ENCODE measurements at places on chromosomes 12 and 14. TPM values are rescaled to one million over a fixed set of nuclear protein-coding genes. Genes with fewer than 3 reads are reported as not detected.

DNA sequence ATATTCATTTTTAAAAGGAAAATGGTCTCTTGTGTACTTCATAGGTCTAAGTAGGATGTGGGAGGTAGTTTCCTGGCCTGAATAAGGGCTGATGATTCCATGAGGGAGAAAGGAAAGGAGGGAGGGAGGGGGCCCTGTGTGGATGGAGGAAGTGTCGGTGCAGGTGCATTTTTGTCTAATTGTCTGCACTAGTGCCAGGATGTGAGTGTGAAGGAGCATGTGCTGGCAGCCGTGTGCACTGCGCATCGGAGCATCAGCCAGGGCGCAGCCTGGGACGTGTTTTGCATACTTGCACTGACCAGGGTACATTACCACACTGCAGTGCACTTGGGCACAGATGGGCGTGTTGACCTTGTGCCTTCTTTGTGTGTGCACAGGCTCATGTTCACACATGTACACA lies 29.2 kb downstream of the SMUG1 start:
- no peak for DNase-seq

- peak; percentile 88 for DNase-seq
Observed at GRCh38 chr12:105235732-105236476, at the start of gene APPL2. Gene APPL2, minus strand, starts transcription at chr12:105236174. Its CDS starts 162 bp downstream, at chr12:105236012.

- DNase-seq, result no peak
Observed at GRCh38 chr14:61139006-61139599, 142.0 kb downstream of the TMEM30B start.

DNA sequence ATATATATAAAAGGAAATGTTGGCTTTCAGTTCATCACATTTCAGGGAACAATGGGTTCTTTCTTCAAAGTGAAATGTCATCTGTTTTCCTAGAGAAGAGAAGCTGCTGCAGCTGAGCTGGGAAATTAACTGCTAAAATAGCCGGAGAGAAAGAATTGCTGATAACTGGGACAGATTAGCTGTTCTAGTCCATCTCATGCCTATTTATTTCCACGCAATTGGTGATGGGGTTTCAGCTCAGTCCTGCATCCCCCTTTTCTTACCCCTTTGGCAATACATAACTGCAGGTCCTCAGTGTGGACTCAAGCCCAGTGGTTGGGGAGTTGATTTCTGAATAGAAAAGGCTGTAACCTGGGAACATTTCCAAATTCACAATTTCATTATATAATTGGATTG lies 436.9 kb upstream of the TMEM132C start:
- DNase-seq, result no peak

GRCh38 chr14:102885737-102886447 lies 36.6 kb upstream of the AMN start:
- DNase-seq, result no peak

DNA sequence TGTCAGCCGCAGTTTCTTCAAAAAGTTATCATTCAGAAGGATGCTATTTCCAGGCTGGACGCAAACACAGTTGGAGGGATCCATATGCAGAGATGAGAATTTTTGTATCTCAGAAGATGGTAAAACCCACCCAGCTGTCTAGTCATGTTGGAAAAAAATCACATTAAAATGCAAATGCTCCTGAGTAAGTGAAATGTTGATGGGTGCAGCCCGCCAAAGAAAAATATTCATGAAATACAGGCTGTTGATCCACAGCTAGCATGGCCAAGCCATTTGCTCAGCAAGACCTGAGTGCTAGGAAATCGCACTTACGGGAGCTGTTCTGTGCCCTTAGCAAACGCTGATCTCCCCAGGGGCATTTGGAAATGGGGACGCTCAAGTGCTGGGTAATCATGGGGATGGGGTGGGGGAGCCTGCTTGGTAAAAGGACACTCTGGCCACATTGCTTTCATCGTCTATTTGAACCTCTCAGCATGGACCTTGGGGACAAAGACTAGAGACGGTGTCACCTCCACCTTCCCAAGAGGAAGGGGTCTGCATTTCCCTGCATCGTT lies 25.7 kb downstream of the TUNAR start:
- no peak for DNase-seq

Gene TAS2R42
- not detected for total RNA-seq

Gene RNASE3
- total RNA-seq, result 3.0 TPM

Gene OVCH1
- not detected for total RNA-seq

GRCh38 chr12:115975411-115975810 lies 302.1 kb downstream of the MED13L start:
- no peak for DNase-seq

DNA sequence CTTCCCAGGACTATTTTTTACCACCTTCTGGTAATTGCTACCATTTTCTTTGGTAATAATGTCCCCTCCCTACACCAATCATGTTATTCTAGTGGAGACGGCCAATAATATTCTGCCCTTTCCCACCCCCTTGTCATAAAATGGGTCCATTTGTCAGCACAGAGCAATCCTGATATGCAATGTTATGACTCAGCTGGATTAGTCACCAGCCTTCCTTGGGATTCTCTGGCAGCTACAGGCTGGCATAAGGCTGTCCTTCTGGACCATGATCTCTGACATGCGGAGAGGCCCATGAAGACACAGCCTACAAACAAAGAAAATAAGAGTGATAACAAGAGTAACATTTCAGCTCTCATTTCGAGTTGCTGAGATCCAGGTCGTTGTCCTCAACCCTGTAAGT lies 222.0 kb upstream of the CPNE8 start:
- DNase-seq, result no peak

Gene ESPL1
- 1.3 TPM for total RNA-seq

Gene KCNC2
- not detected for total RNA-seq

DNA sequence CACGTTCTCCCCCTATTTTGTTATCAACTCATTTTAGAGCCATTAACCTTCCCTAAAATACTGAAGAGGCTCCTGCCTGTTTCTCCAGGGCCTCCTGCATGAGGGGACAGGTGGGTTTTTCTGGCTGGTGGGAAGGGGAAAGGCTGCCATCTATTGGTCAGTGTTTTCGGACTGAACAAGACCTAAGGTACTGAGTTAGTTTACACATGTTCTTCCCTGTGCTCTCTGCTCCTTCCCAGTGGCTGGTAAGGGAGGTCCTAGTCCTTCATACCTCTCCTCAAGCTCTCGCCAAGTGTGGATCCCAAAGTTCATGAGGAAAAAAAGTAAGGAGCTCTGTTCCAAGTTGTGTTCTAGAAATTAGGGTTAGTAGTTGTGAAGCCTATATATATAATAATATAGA lies 357.5 kb downstream of the FSCB start:
- DNase-seq, result peak; percentile 17

Gene AQP6
- under 0.01 TPM for total RNA-seq

Gene SLC4A8
- total RNA-seq, result 5.1 TPM

DNA sequence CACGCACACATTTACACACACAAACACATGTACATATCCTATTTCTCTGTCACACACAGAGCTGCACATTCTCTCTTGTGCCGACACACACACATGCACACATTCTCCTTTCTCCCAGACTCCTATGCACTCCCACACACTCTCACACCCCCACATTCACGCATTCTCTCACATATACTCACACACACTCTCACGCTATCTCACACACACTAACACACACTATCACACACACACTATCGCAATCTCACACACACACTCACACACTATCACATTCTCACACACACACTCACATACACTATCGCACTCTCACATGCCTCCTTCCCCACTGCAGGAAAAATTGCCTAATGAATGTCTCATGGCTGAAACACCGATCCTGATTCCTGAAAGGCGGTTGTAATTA lies 450.7 kb downstream of the AACS start:
- no peak for DNase-seq

DNA sequence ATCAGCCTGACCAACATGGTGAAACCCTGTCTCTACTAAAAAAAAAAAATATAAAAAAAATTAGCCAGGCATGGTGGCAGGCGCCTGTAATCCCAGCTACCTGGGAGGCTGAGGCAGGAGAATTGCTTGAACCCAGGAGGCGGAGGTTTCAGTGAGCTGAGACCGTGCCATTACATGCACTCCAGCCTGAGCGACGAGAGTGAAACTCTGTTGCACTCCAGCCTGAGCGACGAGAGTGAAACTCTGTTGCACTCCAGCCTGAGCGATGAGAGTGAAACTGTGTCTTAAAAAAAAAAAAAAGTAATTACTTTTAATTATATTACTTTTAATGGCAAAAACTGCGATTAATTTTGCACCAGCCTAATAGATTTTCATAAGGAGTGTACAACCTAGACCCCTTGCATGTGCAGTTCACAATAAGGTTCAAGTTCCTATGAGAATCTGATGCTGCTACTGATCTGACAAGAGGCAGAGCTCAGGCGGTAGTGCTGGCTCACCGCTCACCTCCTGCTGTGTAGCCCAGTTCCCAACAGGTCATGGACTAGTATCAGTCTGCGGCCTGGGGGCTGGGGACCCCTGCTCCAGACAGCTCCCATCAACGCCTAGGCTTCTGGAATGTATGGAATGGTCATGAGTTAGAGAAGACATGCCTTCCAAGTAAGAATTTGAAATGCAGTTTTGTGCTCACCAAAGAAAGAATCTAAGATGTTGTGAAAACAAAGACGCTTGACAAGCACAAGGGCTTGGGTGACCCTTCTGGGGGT lies 10.1 kb downstream of the LTB4R start:
- DNase-seq, result no peak

DNA sequence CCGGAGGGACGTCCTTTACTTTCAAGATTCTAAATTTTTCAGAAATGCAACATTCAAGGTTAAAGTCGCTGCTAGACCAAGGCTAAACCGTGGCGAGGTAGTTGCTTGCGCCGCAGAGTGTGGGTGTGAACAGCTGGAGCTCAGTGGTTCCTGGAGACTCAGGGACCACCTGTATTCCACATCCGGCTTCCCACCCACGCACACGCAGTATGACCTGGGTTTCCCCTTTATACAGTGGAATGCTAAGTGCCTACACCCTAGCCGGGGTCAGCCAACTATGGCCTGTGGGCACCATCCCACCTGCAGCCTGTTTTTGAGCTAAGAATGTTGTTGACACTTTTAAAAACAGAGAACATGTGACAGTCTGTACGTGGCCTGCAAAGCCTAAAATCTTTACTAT lies 42.9 kb upstream of the TESC start:
- no peak for DNase-seq

DNA sequence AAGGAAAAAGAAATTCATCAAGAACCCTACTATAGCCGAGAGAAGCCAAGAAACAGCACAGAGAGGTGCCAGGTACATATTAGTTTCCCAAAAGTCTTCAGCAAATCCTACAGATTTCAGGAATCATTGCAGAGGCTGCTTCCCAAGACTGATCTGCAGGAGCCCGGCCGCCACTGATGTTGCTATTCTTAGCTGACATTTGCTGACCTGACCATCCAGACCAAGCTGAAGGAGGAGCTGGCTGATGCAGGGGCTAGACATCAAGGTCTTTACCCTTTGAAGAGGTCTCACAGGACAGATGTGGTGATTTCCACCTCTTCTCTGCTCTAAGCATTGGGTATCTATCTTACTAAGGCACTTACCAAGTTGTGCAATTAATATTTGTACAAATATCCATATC lies 444.8 kb upstream of the SOX5 start:
- DNase-seq, result no peak

GRCh38 chr14:33742166-33742565 lies 208.7 kb downstream of the EGLN3 start:
- DNase-seq, result no peak

- no peak for DNase-seq
Observed at GRCh38 chr14:94110552-94111181, at the start of gene IFI27. Gene IFI27, plus strand, starts transcription at chr14:94110736.

GRCh38 chr14:22671622-22672021 lies 27.5 kb upstream of the OR6J1 start:
- no peak for DNase-seq

Gene MYH6
- total RNA-seq, result under 0.01 TPM

Gene SLCO1B3
- total RNA-seq, result not detected

DNA sequence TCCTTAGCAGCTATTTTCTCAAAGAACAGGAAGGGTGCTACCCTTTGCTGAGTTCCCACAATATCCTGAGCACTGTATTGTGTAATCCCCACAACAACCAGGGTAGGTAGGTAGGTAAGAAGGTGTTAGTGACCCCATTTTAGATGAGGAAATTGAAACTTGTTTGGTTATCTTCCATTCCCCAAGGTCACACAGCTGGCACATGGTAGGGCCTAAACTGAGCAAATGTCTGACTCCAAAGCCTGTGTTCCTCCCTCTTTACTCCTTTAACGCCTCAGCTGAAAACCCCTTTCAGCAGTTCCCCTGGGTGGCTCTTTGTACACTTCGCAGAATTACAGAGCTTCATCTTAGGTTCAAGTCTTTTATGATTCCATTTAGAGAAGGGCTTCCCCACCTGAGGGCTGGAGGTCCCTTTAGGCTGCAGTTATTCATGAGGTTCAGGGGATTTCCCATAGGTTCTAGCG lies 26.5 kb upstream of the RIC8B start:
- DNase-seq, result peak; percentile 47

Gene CPSF6
- total RNA-seq, result 28.0 TPM

GRCh38 chr12:106953352-106954250 lies 2.1 kb upstream of the TMEM263 start:
- no peak for DNase-seq

DNA sequence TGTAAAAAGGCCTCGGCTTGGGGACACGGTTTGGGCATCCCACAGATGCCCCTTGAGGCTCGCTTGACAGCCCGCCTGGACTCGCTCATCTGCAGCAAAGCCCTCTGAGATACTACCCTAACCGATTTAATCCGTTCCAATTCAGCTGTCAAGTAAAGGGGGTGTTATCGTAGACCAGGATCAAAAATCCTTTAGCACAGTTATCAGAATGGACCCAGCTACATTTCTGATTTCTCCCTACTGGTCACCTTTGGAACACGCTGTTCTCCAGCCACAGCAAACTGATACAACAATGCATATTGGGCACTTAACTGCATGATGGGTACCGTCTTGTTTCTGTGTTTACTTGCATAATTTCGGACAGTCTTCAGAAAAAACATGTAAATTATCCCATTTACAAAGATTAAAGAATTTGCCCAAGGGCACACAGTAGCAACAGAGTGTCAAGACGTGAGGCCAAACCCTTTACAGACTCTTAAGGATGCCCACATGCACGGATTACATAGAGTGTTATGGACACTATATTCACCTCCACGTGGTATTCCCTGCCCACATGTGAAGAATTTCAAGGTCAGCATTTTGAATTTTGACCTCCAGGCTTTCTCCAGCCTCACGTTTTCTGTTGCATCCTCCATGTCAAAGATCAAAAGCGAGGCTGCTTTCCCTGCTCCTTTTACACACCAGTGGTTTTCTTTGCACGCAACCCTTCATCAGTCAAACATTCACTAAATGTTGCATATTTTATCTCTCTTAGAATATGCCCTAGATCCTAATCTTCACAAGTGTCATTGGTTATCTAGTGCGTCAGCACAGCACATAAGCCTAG lies 3.2 kb upstream of the DUSP6 start:
- DNase-seq, result no peak

DNA sequence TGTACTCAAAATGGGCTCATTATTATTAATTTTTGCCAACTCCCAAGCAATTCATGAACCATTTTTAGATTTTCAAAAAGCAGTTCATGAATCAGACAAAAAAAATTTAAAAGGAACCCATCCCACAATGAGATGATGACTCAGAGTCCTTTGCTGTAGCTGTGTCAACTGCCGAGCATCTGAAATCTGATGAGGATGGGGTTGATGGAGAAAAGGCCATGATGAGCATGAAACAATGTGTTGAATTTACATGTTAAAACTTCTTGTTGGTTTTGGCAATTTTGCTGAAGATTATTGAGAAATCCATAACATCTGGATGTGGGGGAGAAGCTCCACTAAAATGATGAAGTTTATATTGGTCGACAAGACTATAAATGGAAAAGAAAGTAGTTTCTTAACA lies 378.0 kb downstream of the FOXG1 start:
- DNase-seq, result no peak

Gene SCN8A
- 0.54 TPM for total RNA-seq

GRCh38 chr12:114444422-114445279 lies 38.7 kb upstream of the TBX5 start:
- DNase-seq, result no peak

GRCh38 chr12:5582018-5582417 lies 150.1 kb downstream of the NTF3 start:
- no peak for DNase-seq

Measured in hematopoietic multipotent progenitor cell (in vitro differentiated cells).